ENCODE measurements at places on chromosomes 2 and 18.

GRCh38 chr2:9112079-9112721 is 94.4 kb upstream of the ASAP2 start:
- DNase-seq = no peak

GRCh38 chr2:240300840-240301239 is 134.6 kb upstream of the GPC1 start:
- DNase-seq = no peak

DNA sequence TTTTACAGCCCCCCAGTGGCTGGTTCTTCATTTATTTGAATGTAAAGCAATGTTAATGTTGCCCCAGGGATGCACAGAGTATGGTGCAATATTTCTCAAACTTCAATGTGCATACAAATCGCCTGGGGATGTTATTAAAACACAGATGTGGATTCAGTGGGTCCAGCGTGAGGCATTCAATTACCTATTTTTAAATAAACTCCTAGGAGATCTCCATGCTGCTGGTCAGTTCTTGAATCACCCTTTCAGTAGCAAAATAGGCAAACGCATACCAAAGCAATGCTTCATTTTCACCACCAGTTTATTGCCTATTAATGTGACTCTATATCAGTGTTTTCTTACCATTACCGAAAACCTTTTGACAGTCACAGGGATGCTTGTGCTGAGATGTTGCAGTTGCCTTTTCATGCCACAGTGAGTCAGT is 530.7 kb downstream of the CBLN2 start:
- DNase-seq = no peak

DNA sequence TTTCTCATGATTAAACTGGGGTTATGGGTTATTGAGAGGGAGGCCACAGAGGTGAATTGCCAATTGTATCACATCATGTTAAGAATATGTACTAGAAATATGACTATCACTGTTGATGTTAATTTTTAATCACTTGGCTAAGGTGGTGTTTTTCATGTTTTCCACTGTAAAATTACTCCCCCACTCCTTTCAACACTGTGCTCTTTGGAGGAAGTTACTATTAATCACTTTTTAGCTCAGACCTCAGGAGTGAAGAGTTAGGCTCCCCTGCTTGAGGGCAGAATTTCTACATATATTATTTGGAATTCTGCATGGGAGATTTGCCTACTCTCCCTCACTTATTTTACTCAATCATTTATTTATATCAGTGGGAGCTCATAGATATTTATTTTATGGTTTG is 76.0 kb upstream of the OSR1 start:
- DNase-seq = no peak

DNA sequence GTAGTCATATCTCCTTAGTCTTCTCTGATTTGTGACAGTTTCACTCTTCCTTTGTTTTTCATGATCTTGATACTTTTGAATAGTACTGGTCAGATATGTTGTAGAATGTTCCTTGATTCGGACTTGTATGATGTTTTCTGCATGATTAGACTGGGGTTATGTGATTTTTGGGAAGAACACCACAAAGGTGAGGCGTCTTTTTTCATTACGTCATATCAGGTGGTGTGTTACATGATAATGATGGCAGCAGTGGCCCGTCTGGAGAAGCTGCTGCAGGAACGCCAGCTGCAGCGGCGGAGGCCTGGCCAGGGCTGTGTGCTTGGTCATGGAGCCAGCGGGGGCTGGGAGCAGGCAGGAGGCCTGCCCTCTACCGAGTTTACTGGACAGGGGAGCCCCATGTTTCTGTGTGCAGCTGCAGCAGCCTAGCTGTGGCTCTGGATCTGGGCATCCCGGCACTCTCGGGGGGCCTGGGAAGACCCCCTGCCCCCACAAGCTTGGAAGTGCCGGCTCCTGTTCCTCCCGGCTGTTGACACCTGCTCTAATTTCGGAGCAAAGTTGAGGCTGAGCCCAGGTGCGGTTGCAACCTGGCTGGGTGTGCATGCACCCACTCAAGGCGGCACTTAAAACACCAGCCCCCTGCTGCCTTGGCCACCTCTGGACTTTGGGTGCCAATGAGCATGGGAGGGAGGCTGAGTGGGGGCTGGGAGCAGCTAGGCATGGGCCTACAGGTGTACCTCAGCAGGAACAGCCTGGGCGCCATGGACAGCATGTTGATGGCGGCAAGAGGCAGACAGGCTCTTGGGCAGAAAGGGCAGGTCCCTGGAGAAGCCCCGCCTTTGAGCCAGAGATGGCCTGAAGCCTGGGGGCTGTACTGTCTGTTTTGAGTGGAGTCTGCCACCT is 26.1 kb downstream of the SLC4A10 start:
- DNase-seq = no peak

Data from stimulated activated CD4-positive, alpha-beta T cell treated with anti-CD3 and anti-CD28 coated beads, Interleukin-1b, Interleukin-23, amount 100 ng/mL, for 4 hours (primary cell).